Stimulated activated CD4-positive, alpha-beta T cell treated with anti-CD3 and anti-CD28 coated beads, Interleukin-2, amount 100 ng/mL, for 48 hours (primary cell): ENCODE measurements at places on chromosomes 6 and 20.

DNA sequence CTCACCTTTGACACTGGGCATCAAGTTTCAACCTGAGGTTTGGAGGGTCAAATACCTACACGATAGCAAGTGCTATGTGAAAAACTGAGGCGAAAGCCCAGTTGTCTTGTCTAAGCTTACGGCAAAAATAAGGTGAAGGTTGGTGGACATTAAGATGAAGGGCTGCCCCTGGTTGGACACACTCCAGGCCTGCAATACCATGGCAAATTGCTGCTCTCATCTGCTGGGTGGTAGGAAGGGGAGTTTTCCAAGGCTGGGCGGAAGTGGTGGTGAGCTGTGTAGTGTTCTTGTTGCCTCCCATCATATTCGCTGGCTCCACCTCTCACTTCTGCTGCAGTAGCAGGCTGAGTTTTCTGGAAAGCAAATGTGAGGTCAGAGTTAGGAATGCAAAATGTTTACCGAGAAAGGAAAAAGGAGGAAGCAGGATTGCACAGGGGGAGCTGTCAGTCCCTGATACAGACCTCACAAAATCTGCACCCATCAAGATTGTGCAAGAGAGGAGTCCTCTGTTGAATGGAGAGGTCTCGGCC lies 33.7 kb downstream of the SCP2D1 start:
- DNase-seq = no peak

GRCh38 chr6:3209114-3210023 lies 18.1 kb downstream of the TUBB2B start:
- peak; percentile 65 for DNase-seq

- DNase-seq = no peak
These were observed 52.7 kb downstream of the EBF4 start for GRCh38 chr20:2745060-2745910.

DNA sequence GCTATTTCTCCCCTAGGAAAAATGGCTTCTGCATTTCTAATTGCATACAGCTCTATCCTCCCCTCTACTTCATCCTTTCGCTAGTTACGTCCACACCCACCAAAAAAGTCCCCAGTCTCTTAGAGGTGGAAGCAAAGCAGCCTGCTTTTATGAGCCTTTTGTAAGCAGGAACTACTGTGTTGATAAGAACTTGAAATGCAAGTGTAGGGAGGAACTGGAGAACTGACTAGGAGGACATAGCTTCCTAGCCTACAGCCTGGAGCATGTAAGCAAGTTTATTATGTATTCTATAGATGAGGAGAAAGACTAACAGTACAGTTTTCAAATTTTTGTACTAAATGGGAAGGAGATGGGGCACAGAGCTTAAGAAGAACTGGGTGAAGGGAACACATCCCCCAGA lies 10.3 kb downstream of the ARHGAP18 start:
- no peak for DNase-seq

DNA sequence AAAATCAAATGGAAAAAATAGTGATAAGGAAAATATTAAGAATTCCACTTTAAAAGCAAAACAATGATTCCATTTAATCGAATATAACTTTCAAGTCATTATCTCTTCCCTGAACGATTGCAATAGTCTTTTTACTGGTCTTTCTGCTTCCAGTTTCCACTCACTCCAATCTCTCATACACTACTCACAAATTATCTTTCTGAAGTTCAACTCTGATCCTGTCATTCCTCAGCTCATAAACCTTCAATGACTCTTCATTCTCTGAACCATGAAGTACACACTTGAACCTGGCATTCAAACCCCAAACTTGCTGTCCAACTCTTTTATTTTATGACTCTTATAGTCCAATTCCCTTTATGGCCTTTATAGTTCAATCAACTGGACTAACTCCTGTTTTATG lies 304.1 kb upstream of the TCF21 start:
- no peak for DNase-seq

DNA sequence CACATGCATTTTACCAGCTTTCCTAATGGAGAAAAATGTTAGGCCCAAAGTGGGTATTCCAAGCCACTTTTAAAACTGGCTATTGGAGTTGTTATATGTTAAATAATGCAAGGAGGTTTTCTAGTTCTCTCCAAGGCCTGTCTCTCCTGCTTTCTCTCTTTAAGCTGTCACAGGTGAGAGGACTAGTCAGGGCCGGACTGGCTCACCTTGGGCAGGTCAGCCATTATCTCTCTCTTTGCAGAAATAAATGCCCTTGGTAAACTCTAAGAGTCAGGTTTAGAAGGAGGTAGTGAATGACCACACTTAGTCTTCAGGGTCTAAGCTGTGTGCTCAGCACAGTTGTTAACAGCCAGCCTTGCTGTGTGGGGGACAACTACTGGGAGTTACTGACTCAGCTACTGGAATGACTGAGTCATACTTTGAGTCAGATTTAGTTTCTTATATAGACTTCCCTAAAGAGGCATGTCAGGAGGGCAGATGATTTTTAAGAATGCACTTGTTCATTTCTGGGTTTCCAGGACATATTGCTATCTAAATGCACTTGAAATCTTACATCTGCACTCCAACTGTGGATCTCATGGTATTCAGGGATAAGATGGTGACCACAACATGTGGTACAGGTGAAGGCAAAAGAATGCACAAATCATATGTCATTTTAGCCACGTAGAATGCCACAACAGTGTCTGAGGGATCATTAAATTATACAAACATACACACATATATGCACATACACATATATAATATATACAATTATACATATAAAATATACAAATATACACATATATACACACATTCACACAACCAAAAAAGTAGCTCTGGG lies 719.4 kb downstream of the EPM2A start:
- peak; percentile 11 for DNase-seq

DNA sequence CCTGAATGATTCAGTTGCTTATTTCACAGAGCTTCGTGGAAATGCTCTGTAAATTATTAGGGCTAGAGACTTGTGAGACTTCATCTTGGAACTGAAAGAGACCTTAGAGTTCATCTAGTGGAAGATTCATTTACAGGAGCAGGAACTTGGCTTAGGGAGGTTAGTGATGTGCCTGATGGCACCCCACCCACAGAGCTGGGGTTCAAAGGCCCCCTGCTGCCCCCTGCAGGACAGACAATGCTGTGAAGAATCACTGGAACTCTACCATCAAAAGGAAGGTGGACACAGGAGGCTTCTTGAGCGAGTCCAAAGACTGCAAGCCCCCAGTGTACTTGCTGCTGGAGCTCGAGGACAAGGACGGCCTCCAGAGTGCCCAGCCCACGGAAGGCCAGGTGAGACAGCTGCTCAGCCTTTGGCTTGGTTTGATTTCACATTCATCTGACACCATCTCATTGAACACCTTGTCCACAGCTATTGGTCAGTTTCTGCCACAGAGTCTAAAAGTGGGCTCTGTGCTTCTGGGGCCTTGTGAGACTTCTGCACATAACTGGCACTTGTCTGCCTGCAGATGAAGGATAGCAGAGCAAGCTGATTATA lies 25.1 kb downstream of the MYBL2 start:
- peak; percentile 66 for DNase-seq

- DNase-seq = no peak
These were observed 1.4 kb upstream of the STX11 start for GRCh38 chr6:144148886-144149285.

DNA sequence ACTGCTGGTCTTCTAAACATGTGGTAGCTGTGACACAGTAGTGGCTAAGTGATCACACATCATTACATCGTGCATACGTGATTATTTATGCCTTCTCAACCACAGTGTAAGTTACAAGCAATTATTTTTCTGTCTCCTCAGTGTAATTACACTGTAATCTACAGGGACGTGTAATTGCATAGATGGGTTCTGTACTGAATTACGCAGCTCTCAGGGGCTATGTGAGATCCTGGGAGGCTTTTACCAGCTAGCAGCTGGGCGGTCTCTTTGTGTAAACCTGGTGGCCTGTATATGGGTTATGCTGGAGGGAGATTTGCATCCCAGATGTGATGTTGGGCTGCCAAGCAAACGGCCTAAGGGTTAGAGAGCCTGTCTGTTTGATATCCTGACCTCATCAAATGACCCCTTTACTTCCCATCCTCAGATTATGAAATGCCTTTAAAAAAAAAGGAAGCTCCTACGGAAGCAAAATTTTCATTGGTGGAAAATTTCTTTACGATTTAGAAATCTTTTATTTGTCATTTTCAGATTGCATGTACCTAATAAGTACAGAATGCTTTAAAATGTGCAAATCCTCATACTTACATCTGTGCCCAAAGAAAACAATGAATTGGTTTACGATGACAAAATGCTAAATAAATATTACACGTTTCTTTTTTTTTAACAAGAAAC lies 402.8 kb upstream of the JAG1 start:
- DNase-seq = no peak

DNA sequence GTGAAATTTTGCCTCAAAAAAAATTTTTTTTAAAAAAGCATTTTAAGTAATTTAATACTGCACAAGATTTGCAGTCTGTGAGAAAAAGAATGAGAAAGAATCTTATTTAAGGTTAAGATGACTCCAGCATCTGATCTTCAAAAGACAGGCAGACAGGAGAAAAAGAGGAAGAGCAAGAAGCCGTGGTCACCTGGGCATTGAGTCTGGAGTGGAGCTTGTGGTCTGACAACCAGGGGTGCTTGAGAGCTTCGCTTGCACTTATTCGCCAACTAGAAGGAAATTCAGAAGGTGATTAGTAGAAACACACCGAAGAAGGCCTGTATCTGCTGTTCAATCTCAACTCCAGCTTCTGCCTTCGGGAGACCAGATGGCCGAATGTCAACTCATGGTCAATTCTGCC lies 75.9 kb downstream of the MYLK4 start:
- no peak for DNase-seq

- no peak for DNase-seq
These were observed 26.3 kb downstream of the METTL24 start for GRCh38 chr6:110331816-110332215.

GRCh38 chr20:36645998-36646397 lies at the start of gene SLA2:
TSS of gene SLA2 (minus strand) at chr20:36646196. CDS start at chr20:36641335, 4,861 bp downstream.
- peak; percentile 47 for DNase-seq

- no peak for DNase-seq
These were observed 4.6 kb upstream of the OSBPL2 start for GRCh38 chr20:62233684-62234083.

DNA sequence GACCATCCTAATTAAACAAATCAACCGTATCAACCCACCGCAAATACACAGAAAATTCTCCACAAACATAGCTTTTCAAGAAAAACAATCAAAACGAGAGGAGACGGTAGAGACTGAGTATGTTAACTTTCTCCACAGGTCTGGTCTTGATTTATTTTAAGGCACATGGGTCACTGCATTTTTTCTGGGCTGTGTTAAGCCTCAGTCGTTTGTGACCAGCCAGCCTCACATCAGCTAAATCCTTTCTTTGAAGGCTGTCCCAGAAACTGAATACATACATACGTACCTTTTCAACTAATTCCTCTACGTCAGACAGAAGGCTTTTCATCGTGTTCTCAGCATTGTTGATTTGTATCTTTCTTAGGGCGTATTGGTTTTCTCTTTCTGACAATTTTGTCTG lies 69.4 kb downstream of the LAMA4 start:
- no peak for DNase-seq

- DNase-seq = no peak
These were observed 107.6 kb downstream of the PSMB1 start for GRCh38 chr6:170445487-170445886.

DNA sequence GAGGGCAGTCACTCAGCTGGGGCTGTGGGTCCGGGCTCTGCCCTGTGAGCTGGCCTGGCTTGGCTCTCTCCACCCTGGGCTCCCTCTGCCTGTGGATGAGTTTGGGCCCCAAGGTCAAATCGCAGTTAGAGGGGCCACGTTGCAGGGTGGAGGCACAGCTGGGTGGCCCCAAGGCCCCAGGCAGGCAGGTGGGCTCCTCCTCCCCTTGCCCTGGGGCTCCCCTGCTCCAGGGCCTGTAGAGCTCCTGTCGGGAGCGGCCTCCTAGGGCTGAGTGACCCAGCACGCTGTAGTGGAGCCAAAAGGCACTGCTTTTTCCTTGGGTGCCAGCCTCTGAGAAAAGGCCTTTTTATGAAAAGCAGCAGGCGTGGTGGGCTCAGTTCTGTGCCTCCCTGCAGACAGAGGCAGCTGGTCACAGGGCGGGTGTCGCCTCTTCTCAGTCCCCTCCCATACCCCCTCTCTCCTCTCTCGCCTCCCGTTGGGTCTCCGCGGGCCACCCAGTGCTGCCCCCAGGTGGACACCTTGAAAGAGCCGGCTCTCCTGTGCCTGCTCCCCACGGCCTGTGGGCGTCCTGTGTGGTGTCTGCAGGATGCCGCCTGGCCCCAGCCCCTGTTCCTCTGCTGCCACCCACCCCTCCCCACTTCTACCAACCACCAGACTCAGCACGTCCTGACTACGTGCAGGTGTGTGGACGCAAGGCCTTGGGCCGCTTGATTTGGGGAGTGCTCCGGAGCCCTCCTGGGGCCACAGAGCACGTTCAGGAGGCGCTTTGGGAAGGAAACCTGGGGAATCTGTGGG lies 13.2 kb downstream of the SS18L1 start:
- DNase-seq = peak; percentile 67

- DNase-seq = no peak
These were observed 11.5 kb downstream of the PRDM1 start for GRCh38 chr6:106097411-106098231.

DNA sequence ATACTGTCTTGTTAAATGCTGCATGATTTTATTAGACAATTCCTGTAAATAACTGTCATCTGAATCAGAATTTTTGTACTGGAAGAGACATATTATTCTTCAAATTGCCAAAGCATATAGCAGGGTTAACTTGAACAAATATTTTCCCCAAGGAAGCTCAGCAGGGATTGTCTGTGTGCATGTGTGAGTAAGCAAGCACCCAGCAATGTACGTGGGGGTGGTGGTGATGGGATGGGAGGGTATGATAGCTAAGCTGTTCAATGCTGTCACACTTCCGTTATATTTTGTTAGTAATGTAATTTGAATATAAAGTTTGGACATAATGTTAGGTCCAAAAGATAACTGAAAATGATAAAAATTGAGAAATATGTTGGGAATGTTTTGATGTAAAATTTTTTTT lies 118.1 kb downstream of the MYB start:
- DNase-seq = no peak

GRCh38 chr20:23200914-23201313 lies 114.8 kb upstream of the CD93 start:
- DNase-seq = no peak

DNA sequence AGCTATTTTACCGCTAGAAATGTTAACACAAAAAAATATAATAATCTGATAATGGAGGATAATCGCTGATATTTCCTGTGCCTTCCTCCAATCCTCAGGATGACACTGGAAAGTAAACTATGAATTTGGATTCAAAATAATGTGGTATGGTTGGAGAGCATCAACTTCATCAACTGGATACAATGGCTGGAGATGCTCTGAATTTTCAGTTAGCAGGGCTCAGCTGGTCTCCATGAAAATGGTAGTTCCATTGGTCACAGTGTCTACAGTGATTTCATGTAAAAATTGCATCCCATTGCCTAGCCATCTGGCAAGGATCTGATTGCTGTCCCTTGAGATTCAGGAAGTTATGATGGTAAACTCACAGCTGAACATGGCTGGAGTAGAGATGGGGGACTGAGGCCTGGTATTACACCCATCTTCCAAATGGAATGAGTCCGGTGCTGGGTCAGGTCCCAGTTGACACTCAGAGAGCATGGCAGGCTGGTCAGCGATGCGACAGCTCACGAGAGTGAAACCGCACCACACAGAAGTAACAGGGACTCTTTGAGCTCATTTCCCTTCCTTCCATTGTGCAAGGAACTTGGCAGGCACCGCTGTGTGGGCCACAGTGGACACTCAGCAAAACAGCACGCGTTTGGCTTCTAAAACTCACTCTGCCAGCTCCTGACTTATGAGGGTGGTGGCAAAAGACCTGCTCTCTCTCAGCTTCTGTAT lies 142.4 kb upstream of the TNFAIP3 start:
- no peak for DNase-seq
